GM20000 (cell line): ENCODE measurements at places on chromosomes 3 and 15.
A peak's percentile ranks its signal among the peaks of the same experiment; 100 is the strongest.

DNA sequence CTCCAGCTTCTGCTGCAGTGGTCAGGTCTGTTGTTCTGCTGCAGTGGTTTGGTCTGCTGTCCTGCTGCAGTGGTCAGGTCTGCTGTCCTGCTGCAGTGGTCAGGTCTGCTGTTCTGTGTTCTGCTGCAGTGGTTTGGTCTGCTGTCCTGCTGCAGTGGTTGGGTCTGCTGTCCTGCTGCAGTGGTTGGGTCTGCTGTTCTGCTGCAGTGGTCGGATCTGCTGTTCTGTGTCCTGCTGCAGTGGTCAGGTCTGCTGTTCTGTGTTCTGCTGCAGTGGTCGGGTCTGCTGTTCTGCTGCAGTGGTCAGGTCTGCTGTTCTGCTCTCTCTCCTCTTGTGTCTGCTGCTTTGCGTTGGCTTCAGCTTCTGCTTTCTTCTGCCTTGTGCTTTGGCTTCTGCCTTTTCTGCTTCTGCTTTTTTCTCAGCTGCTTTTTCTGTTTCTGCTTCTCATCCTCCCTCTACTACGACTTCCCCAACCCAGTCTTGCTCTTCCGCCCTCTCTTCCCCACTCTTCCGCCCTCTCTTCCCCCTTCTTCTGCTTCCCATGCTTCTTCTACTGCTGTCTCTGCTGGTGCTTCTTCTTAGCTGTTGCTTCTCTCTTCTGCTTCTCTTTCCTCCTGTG is 50.7 kb downstream of the FAM43A start:
- DNase-seq: no peak

DNA sequence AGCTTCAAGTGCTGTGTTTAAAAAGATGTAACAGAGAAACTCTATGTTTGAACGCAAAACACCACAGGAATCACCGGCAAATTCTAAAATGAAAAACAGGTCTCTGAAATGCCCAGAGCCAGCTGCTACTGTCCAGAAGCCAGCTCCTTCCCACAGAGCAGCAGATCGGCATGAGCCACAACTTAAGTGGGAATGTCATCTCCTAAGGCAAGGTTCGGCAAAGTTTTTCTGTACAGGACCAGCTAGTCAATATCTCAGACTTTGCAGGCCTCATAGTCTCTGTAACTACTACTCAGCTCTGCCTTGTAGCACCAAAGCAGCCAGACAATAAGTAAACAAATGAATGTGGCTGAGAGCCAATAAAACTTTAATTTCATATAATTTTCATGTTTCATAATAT is 4.9 kb downstream of the PLOD2 start:
- DNase-seq: no peak

DNA sequence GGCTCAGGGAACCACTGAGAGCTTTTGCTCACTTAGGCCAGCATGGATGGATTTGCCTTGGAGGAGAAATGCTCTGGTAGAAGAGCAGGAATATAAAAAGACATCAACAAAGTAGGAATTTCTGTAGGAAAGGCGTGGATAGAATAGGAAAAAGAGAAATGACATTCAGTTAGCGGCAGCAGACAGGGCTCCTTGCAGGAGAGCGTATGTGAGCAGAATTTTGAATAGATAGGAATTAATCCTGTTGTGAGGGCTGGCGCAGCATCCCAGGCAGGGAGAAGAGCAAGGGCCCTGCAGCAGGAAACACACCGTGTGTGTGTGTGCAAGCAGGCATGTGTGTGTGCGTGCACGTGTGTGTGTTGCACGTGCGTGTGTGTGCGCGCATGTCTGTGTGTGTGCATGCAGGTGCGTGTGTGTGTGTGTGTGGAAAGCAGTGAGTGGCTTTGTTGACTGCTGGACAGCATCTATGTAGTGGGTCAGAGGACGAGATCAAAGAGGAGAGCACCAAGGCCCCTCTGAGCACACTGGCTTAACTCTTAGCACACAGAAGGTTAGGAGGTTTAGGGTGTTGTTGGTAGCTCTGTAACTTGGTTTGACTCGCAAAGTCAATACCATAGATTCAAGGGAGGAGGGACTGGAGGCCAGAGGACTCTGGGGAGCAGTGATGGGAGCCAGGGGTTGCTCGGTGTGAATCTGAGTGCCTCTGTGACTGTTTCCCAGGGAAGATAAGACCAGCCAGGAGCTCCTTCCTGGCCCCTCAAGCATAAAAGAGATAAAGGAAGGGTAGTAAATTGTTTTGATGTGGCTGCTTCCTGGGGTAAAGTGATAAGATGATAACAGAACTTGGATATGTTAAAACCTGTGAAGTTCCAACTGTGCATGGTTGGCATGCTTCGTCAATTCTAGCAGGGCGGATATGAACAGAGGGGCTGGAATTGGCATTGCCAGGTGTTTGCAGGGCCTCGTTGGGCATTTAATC is 639.5 kb downstream of the NR2F2 start:
- DNase-seq: no peak

DNA sequence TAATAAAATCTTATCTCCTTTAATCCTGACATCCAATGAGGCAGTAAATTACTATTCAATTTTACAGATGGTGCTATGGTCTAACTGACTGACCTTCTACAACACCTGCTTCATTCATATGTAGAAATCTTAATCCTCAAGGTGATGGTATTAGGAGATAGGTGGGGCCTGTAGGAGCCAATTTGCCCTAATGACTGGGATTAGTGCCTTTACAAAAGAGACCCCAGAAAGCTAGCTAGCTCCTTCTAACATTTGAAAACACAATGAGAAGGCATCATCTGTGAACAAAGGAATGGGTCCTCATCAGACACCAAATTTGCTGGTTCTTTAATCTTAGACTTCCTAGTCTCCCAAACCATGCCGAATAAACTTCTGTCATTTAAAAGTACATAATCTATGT is 137.4 kb upstream of the UBP1 start:
- no peak for DNase-seq

DNA sequence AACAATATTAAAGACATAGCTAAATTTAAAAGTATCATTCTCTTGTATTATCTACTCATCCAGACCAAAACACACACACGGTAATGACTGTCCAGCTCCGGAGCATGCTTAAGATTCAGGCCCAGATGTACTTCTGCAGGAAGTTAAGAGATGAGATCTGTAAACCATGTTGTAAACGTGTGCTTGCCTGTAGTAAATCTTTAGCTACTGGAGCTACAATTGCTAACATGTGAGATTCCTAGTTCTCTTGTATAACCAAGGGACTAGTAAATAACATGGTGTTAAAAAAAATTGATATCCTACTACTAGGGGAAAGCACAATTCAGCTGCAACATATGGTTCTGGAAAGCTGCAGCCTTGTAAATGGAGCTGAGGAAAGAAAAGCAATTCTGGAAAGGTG is 651.7 kb upstream of the CCDC54 start:
- DNase-seq: no peak

- DNase-seq: no peak
Measured at GRCh38 chr3:62260655-62261054, 112.7 kb downstream of the FEZF2 start.

DNA sequence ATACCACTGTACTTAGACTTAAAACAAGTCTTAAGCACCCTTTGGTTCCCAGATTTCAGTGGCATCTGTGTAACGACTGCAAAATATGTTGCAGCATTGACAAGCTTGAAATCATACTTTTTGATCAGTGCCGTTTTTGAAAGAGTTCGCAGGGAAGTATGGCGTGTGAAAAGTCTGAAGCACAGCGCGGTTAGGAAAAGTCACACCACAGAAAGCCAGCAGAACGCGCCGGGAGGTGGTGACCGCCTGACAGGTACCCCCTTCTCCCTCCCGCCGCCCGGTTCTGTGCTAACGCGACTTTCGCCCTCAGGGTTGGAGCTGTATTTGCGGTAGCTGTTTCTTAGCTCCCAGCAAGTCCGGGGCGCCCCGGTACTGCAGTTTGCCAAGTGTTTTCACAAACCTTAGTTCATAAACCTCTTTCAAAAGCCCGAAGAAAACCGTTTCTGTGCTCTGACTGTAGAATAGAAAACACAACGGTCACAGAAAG is 481 bp upstream of the CRYBG3 start:
- DNase-seq: no peak

GRCh38 chr3:45083023-45083422 is 56.9 kb downstream of the CLEC3B start:
- DNase-seq: no peak

DNA sequence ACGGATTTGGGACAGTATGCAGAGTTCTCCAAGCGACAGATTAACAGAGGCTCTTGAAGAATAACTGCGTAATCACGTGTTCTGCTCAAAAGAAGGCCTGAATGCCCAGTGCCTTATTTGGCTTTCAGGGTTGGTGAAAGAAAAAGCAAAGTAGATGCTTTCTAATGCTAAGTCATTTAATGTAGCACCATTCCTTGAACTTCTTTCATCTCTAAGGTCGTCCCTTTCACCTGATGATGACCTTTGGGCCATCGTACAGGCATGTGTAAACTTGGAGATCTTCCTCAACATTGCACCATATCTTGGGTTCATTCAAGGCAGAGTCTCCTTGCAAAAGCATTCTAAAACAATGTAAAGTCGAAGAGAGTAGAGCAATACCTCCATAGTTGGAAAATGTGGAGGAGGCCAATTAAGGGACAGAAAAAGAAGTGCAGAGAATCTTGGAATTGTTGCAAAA is 48.9 kb downstream of the TMEM44 start:
- DNase-seq: no peak

- DNase-seq: peak; percentile 38
Measured at GRCh38 chr3:167882057-167882667, 146.6 kb downstream of the SERPINI1 start.

DNA sequence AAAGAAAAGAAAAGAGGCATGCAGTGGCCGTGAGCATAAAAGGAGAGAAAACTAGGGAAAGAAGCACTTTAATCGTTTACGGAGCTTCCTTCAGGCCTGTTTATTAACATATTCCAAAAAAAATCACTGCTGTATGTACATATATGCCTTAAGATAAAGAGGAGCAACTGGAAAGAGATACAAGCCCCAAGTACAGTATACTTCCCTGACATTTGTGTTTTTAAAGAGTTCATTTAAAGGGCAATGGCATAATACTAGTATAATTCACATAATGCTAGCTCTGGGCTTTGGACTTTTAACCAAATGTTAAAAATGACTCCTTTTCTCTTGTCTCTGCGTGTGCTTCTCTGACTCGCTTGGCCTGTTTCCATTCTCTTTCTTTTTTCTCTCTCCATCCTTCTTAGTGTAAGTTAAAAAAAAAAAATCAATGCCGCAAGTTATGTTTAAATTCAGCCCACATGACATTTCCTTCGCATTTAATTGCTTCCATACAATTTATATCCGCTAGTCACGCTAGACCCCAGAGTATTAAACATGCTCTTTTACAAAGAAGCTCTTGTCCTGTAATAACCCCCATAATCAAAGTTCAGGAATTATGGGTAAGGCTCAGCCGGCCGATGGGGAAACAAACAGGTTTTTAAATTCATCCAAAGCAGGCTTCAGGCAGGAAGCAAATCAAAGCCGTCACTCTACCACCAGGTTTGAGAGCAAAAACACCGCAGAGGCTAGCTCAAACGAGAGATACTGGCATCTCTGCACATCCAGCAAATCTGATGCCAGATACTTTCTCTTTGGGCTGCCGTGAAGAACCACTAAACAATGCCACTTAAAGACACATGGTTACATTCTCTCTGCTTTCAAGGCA is 19.4 kb downstream of the WWTR1 start:
- no peak for DNase-seq

DNA sequence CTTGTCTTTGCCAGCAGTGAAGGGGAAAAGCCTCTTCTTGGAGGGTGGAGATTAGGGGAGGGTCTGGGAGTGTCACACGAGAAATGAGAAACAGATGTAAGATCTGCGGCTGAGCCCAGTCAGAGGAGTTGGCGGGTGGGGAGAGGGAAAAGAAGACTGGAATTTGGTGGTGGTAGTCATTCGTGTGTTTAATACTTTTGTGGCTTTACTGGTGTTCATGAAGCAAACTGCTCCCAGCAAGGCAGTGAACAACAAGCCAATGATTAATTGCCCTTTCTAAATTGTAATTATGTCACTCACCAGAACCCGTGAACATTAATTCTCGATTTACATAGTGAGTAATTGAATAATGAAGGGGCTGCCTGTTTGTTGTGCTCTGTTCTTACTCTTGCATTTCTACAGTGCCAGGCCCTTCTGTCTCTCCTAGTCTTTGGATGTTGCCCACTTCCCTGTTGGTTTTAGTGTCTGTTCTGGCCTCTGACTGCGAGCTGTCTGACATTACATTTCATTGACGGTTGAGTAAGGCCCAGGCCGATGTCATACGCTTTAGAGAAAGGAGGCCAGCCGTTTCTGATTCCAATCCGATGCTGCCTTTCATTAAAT is 78.0 kb downstream of the CHCHD6 start:
- DNase-seq: no peak

GRCh38 chr3:133924041-133924440 is 28.4 kb upstream of the RAB6B start:
- no peak for DNase-seq

GRCh38 chr3:115990669-115991068 is 367.4 kb downstream of the GAP43 start:
- no peak for DNase-seq

DNA sequence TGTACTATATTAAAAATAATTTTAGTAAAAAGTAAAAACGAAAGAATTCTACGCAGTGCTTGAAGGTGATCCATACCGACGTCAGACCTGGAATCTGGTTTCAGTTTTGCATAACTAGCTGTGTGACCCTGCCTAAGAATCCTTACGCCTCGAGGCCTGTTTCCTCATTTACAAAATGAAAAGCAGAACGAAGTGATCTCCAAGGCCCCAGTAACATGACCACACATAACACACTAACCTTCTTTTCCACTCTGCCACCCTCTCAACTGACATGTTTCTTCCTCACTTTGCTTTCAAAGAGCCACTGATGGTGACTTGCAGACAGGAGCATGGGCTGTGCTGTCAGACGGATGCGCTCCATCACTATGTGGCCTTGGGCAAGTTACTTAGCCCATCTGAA is 4.8 kb downstream of the MESD start:
- DNase-seq: no peak

GRCh38 chr15:67465196-67465952 is 55.6 kb upstream of the C15orf61 start:
- no peak for DNase-seq

GRCh38 chr3:94015025-94015424 is 13.4 kb downstream of the STX19 start:
- no peak for DNase-seq

- no peak for DNase-seq
Measured at GRCh38 chr15:63484433-63485186, 19.8 kb upstream of the USP3 start.

GRCh38 chr3:144380849-144381248 is 409.2 kb downstream of the DIPK2A start:
- DNase-seq: no peak

DNA sequence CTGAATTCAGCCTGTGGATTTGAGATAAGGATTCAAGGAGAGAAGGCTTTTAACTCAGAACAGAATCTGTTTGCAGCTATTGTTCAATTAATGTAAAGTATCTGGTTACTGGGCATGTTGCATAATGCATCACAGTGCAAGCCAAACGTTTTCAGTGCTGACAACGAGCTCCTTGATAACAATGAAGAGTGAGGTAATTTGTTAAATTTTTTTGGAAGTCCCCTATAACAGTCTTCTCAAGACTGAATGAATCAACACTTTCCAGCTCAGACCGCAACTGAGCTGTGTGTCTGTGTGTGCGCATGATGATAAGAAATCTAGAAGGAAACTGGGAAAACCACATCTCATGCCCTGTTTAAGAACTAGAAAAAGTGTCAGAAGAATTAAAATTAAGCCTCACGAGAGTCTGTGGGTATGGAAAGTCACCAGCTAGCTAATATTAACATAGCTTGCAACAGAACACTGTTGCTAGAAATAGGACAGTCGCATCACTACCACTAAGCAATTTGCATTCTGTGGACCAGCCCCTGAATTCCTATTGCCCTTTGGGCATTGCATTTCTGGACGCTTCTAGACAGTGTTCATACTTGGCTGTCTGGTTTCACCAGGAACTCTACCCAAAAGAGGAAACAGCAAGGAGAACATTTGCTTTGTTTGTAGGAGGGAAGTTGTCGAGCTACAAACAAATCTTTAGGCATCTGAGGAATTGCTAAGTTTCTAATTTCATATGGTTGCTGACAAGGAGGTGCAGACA is 43.7 kb upstream of the ATP2C1 start:
- peak; percentile 62 for DNase-seq
